Left lung (tissue), 14 donors: ENCODE measurements at places on chromosomes 6 and 20.

GRCh38 chr6:17940151-17940792 lies 47.2 kb downstream of the KIF13A start:
- no peak for DNase-seq
- H3K4me3 ChIP-seq = no peak overlapping the region
- no peaks in the 10 kb centered on the region for H3K36me3 ChIP-seq

DNA sequence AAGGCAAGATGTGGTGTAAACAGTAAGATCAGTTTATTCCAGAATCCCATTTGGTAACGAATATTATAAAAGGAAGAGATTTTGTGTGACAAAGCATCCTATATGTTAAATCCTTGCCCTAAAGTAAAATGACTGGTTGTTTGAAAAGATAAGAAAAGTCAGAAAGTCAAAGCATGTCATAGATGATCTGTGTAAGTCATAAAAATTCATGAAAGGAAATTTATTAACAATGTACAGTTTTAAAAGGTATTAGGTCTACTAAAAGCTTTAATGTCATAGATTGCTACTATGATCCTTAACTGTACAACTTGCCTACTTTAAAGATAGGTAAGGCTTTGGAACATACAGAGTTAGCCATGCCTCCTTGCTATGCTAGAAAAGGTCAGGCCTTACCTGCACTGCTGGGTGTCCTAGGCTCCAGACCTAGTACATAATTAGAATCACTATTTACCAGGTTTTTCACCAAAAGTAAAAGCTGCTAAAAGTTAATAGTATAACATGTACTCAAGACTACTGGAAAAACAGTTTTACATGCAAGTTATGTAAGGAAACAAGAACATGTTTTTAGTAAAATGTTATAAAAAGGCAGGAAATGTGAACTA lies 1090.1 kb upstream of the ADGRB3 start:
- no peak overlapping the region for H3K27ac ChIP-seq
- no peak for DNase-seq
- no peaks in the 10 kb centered on the region for H3K36me3 ChIP-seq
- H3K4me3 ChIP-seq = no peak overlapping the region
- no peaks in the 10 kb centered on the region for H3K4me1 ChIP-seq
- no peaks in the 10 kb centered on the region for H3K27me3 ChIP-seq

DNA sequence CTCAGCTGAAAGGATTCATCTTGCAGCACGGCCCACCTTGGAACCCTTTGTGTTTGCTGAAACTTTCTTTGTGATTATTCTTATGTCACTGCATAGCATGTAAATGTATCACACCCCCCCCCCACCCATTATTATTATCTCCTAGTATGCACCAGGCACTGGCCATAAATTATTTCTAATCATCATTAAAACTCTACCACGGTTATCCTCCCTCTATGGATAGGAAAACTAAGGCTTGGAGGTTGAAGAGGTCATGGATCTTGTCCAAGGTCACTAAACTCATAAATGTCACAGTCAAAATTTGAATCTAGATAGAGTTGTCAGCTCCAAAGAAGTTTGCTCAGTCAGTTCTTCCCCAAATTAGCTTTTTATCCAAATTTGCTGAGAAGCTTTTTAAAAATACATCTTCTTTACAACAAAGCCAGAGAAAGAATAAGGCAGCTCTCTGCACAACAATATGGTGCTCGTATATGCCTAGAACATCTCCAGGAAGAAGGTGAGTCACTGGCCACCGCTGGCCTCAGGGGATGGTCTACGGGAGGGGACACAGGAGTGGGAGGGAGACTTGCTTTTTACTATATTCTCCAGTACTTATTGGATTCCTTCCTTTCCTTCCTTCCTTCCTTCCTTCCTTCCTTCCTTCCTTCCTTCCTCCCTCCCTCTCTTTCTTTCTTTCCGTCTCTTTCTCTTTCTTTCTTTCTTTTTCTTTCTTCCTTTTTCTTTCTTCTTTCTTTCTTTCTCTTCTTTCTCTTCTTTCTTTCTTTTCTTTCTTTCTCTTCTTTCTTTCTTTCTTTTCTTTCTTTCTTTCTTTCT lies 134.5 kb downstream of the VEGFA start:
- no peaks in the 10 kb centered on the region for H3K4me1 ChIP-seq
- H3K27ac ChIP-seq = no peak overlapping the region
- H3K36me3 ChIP-seq = no peaks in the 10 kb centered on the region
- H3K27me3 ChIP-seq = no peaks in the 10 kb centered on the region

DNA sequence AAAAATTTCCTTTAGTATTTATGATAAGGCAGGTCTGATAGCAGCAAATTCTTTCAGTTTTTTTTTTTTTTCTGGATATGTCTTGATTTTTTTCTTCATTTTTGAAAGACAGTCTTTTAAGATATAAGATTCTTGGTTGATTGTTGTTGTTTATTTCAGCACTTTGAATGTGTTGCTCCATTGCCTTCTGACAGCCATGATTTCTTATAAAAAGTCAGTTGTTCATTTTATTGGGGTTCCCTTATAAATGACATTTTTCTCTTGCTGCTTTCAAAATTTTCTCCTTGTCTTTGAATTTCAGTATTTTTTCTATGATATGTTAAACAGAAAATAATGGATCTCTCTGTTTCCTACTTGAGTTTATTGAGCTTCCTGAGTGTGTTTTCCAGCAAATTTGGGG lies 152.3 kb downstream of the ISM1 start:
- no peak overlapping the region for H3K27ac ChIP-seq
- H3K4me3 ChIP-seq = no peak overlapping the region
- DNase-seq = no peak
- no peaks in the 10 kb centered on the region for H3K27me3 ChIP-seq
- H3K4me1 ChIP-seq = no peaks in the 10 kb centered on the region

GRCh38 chr20:50532221-50532620 lies 22.0 kb downstream of the PTPN1 start:
- no peak overlapping the region for H3K27ac ChIP-seq
- DNase-seq = no peak
- H3K4me3 ChIP-seq = no peak overlapping the region

GRCh38 chr6:12228447-12229146 lies 61.6 kb upstream of the EDN1 start:
- DNase-seq = no peak
- peaks cover 12% of the 10 kb centered on the region for H3K4me1 ChIP-seq
- H3K27ac ChIP-seq = no peak overlapping the region
- H3K4me3 ChIP-seq = no peak overlapping the region

GRCh38 chr6:35253249-35253648 lies 6.3 kb upstream of the ZNF76 start:
- no peaks in the 10 kb centered on the region for H3K27me3 ChIP-seq
- DNase-seq = no peak
- H3K27ac ChIP-seq = no peak overlapping the region
- peaks cover 12% of the 10 kb centered on the region for H3K4me1 ChIP-seq
- H3K4me3 ChIP-seq = no peak overlapping the region
- H3K36me3 ChIP-seq = no peaks in the 10 kb centered on the region

GRCh38 chr6:158194487-158195280 lies 26.5 kb downstream of the GTF2H5 start:
- no peak overlapping the region for H3K27ac ChIP-seq
- H3K4me3 ChIP-seq = no peak overlapping the region
- no peaks in the 10 kb centered on the region for H3K4me1 ChIP-seq
- no peaks in the 10 kb centered on the region for H3K36me3 ChIP-seq

DNA sequence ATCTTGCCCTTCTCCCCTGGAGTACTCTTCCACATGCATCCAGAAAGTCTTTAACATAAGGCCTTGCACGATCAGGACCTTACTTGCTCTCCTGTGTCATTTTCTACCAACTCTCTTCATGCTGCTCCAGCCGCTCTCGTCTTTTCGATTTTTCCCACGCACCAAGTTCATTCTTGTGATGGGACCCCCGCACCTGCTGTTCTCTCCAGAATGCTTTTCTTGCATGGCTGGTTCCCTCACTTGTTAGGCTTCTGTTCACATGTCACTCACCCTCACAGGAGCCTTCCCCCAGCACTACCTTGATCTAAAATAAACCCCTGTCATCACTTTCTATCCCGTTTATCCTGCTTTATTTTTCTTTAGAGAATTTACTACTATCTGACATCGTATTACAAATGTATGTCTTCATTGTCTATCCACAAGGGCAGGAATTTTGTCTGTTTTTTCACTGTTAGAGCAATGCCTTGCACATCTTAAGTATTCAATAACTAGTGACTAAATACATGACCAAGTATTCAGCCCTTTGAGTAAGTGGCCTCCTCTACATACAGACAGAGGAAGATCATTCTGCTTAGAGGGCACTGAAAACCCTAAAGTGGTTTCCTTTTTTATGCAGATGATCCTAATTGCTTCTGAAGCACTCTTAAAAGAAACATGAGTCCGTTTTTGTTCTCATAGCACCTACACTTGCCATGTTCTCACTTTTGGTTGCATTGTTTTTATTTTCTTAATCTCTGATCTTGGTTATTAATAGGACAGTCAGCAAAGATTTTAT lies 166.9 kb downstream of the SLC16A10 start:
- H3K36me3 ChIP-seq = no peaks in the 10 kb centered on the region
- no peak overlapping the region for H3K27ac ChIP-seq
- no peak for DNase-seq

DNA sequence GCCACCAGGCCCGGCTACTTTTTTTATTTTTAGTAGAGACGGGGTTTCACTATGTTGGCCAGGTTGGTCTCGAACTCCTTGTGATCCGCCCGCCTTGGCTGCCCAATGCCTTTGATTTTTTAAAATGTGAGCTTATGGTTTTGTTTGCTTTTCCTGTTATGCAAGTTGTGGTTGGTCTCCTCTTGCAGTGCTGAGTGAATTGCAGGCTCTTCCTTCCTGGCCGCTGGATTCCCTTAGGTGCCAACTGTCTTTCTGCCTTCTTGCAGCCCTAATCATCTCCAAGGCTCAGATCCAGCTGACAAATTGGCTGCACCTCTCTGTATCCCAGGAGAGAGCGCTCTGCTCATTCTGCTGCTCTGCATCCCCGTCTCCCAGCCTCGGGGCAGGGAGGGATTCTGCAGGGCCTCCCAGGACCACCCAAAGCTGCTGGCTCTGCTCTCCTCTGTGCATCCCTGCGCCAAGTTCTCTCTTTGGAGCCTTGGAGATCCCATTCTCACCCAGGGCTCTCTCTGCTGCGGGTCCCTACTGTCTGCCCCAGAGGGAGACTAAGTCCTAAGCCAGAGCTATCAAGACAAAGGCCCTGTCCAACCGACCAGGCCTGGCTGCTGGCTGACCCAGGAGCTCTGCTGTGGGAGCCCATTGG lies 14.1 kb upstream of the EMILIN3 start:
- H3K27me3 ChIP-seq = peaks cover 31% of the 10 kb centered on the region
- no peak for DNase-seq
- no peaks in the 10 kb centered on the region for H3K36me3 ChIP-seq
- no peaks in the 10 kb centered on the region for H3K4me1 ChIP-seq

DNA sequence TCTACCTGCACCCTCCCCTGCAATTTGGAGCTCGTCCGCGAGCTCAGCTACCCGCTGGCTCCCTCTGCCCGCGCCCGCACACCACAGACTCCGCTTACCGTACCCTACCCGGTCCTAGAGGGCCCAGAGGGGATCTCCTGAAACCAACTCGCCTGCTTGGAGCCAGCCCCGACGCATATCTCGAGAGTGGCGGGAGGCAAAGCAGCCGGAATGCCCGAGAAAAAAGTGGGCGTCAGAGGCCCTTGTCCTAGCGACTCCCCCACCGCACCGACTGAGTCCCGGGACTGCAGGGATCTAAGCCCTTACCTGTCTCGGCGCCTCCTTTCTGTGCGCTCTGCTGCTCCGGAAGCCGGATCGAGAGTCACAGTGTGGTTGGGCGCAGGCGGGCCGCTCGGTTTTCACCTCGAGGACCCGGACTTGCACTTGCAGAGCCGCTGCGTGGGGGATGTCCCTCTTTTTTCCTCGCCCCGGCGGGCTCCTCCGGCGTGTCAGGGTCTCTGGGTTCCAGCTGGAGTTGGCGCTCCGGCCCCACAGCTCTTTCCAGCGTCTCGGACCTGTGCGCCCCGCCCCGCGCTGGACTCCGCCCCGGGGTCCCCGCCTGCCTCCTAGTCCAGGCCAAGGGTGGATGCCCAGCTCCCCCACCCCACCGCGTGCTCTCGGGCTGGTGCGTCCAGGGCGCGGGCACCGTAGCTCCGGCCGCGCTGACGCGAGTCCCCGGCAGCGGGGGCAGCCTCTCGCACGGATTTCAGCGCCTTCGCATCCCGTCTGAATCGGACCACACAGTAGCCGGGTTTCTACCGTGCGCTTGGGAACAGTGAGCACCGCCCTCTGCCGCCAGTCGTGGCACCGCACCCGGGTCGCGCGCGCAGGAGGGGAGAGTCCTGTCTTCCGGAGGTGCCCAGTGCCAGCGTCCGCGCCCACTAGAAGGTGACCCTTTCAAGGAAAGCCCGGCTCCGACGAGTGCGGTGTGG lies at the start of gene PROKR2:
Gene PROKR2 (minus strand): TSS at position 767 of the 971 bp plus-strand sequence. CDS start 2,585 bp downstream, outside the sequence.
- H3K27me3 ChIP-seq = peaks cover 83% of the 10 kb centered on the region
- H3K4me1 ChIP-seq = no peaks in the 10 kb centered on the region
- no peaks in the 10 kb centered on the region for H3K36me3 ChIP-seq
- peak; percentile 1 for DNase-seq

- DNase-seq = no peak
- no peak overlapping the region for H3K27ac ChIP-seq
- no peak overlapping the region for H3K4me3 ChIP-seq
- no peaks in the 10 kb centered on the region for H3K27me3 ChIP-seq
Observed at GRCh38 chr6:11484441-11484840, 53.1 kb upstream of the TMEM170B start.

- no peaks in the 10 kb centered on the region for H3K36me3 ChIP-seq
- peak within 1 kb of the TSS; percentile 99 for H3K4me3 ChIP-seq
Observed at GRCh38 chr20:1466211-1467081, at the start of gene NSFL1C. TSS of gene NSFL1C (minus strand) at chr20:1466849. CDS start at chr20:1466824, 25 bp downstream.

DNA sequence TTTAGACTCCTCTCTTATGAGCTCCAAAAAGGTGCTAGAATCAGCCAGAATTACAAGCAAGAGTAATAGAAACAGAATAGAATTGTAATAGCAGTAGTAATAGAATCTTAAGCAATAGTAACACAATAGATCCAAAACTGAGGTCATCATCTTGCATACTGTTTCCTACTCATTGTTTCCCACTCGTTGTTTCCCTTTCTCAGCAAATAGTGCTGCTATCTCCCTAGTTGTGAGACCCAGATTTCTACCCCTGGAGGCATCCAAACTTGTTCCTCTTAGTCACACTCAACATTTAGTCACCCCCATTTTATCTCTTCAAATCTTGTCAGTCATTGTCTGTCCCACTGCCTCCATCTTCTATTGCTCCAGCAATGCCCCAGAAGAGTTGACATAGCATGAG lies 356.9 kb upstream of the MARCKS start:
- no peak overlapping the region for H3K27ac ChIP-seq
- no peaks in the 10 kb centered on the region for H3K36me3 ChIP-seq
- H3K27me3 ChIP-seq = no peaks in the 10 kb centered on the region
- H3K4me1 ChIP-seq = no peaks in the 10 kb centered on the region
- no peak overlapping the region for H3K4me3 ChIP-seq

DNA sequence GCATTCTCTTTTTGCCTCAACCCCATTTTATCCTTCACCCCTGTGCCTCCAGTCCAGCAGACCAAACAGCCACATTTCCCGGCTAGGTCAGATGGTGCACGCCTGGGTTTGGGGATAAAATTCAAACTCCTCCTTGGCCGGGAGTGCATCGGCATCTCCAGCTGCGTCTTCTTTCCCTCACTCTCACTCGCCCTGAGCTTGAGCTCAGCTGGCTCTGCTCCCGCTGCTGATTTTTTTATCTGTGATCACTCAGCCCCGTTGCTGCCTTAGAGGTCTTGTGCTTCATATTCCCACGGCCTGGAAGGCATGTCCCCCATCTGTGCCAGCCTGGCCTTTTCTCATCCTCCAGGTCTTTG lies 6.8 kb upstream of the EZR start:
- peak overlapping the region; percentile 45 for H3K27ac ChIP-seq
- no peak overlapping the region for H3K4me3 ChIP-seq
- no peaks in the 10 kb centered on the region for H3K27me3 ChIP-seq
- DNase-seq = no peak
- H3K4me1 ChIP-seq = no peaks in the 10 kb centered on the region
- H3K36me3 ChIP-seq = no peaks in the 10 kb centered on the region
